ENCODE measurements at places on chromosomes 4 and X.

GRCh38 chr4:86909546-86910295 lies 17.5 kb upstream of the C4orf36 start:
- no peak for DNase-seq

DNA sequence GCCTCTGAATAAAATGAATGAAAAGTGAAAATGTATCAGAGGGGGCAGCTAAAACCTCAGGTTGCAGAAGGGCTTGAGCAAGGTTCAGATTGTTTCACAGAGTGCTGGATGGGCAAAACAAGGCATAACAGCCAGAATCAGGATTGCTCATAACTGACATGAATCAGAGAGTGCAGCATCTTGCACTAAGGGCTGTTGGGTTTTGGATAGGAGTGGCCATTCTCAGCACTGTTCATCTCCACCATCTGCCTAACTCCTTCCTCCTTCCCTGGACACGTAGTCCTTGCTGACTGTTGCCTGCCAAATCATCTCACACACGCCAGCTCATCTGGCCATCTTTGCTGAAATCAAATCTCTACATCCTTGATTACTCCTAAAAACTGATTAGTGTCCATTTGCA lies 75.3 kb upstream of the C1QTNF7 start:
- DNase-seq, result no peak

- no peak for DNase-seq
Observed at GRCh38 chrX:1870421-1870820, 255.6 kb downstream of the ASMT start.

DNA sequence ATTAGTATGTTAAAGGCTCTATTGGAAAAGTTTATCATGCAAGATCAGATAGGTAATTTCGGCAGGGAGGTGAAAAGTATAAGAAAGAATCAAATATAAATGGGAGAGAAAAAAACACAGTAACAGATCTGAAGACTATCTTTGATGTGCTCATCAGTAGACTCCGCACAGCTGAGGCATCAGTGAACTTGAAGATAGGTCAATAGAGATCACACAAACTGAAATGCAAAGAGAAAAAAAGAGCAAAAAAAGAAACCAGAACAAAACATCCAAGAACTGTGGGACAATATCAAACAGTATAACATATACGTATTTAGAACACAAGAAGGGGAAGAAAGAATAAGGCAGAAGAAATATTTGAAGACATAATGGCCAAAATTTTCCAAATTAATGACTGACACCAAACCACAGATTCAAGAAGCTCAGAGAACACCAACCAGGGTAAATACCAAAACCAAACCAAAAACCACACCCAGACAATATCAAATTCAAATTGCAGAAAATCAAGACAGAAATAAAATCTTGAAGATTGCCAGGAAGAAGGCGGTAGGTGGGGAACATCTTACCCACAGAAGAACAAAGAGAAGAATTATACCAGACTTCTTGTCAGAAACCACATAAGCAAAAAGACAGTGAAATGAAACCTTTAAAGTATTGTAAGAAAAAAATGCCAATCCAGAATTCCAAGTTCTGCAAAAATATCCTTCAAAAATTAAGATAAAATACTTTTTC lies 29.1 kb downstream of the PFKFB1 start:
- DNase-seq, result no peak

DNA sequence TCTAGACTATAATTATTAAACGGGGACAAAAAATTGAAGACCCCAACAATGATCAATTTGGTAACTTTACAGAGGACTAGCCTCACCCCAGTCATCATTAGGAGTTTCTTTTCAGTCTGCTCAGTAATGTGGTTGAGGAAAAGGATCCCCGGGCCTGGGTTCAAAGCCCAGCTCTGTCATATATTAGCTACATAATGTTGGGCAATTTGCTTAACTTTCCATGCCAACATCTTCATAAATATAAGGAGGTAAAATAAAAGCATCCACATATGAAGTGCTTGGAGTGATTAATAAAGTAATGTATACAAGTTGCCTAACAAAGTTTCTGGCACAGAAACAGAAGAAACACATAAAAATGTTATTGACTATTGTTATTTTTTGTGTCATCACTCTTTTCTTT lies 53.4 kb upstream of the ANTXR2 start:
- DNase-seq, result no peak

DNA sequence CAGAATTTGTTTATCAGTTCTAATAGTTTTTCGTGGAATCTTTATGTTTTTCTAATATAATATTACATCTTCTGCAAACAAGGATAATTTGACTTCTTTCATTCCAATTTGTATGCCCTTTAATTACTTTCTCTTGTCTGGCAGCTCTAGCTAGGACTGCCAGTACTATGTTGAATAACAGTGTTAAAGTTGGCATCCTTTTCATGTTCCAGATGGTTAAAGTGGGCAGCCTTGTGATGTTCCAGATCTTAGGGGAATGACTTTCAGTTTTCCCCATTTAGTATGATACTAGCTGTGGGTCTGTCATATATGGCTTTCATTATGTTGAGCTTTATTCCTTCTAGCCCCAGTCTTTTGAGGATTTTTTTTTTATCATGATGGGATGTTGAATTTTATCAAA lies 220.6 kb upstream of the WDFY3 start:
- no peak for DNase-seq

GRCh38 chrX:15150586-15150985 lies 119.3 kb downstream of the ASB9 start:
- DNase-seq, result no peak

Measured in GOT3 (cell line).